Uterus (tissue), 4 donors: ENCODE measurements at places on chromosomes 5 and 9. TPM values are rescaled to one million over a fixed set of nuclear protein-coding genes. Genes with fewer than 3 reads are reported as not detected.

DNA sequence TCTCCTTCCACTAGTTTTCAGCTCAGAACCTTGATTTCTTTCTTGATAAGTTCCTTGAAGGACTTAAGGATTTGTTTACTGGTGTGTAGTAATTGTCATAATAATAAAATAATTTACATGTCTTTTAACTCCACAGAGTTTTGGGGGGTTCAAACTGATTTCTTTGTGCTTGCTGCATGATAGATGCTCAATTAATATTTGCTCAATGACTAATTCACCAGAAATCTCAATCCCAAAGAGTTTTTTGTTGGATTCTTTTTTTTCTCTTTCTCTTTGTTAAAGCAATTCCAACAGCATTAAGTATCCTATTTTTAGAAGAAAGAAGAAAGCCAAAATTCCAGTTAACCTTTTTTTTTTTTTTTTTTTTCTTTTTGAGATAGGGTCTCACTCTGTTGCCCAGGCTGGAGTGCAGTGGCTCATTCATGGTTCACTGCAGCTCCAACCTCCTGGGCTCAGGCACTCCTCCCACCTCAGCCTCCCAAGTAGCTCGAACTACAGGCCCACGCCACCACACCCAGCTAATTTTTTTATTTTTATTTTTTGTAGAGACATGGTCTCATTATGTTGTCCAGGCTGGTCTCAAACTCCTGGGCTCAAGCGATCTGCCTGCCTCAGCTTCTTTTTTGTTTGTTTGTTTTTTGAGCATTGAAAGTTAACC lies 10.8 kb downstream of the FAF2 start:
- H3K36me3 ChIP-seq = no peaks in the 10 kb centered on the region
- H3K4me1 ChIP-seq = peaks cover 3% of the 10 kb centered on the region
- DNase-seq = no peak
- H3K27me3 ChIP-seq = no peaks in the 10 kb centered on the region

DNA sequence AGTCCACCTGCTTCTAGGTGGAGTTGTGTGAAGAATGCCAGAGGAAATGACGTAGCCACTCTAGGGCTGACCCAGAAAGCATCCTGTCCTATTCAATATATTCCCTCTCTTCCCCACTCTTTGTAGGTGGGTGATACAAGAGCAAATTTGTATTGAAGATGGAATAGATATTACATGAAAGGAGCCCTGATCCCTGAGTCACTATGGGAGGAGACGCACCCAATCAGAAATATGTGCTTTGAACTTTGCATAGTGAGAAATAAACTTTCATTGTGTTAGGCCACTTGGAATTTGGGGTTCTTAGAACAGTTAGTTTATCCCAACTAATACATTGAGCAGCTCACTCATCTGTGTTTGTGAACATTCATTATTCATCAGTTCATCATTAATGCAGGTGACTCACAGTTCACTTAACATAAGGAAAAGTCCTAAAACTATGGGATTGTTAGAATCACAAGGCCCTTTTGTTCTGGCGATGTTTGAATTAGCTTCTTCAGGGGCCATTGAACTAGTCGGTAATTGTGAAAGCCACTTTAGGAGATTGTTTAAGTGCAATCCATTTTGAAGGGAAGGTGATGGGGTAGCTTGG lies 26.9 kb upstream of the NTRK2 start:
- H3K27me3 ChIP-seq = no peaks in the 10 kb centered on the region
- no peak overlapping the region for H3K27ac ChIP-seq
- no peak for DNase-seq
- H3K4me3 ChIP-seq = no peak overlapping the region
- no peaks in the 10 kb centered on the region for H3K36me3 ChIP-seq
- no peaks in the 10 kb centered on the region for H3K4me1 ChIP-seq

DNA sequence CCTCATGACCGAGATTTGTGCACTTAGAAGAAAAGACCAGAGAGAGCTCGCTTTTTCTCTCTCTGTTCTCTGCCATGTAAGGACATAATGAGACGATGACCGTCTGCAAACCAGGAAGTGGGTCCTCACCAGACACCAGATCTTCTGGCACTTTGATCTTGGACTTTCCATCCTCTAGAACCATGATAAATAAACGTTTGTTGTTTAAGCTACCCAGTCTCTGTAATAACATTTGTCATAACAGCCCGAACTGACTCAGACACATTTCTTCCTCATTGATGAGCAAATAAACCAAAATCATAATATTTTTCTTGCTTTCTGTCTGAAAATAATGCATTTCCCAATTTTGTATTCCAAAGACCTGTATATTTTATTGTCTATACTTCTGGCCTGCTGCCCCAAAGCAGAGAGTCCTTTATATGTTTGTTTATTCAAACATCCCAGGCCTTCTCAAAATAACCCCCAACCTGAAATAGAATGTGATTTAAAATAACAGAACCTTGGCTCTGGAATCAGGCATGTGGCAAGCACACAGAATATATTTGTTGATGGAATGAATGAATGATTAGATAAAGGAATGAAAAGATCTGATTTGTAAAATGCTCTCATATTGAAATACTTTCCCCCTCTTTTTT lies 396.5 kb downstream of the ADGRV1 start:
- DNase-seq = no peak
- no peak overlapping the region for H3K4me3 ChIP-seq
- no peak overlapping the region for H3K27ac ChIP-seq
- H3K27me3 ChIP-seq = no peaks in the 10 kb centered on the region
- H3K36me3 ChIP-seq = no peaks in the 10 kb centered on the region

GRCh38 chr5:154830219-154830595 lies 20.2 kb downstream of the FAXDC2 start:
- H3K36me3 ChIP-seq = no peaks in the 10 kb centered on the region
- no peak overlapping the region for H3K27ac ChIP-seq
- no peaks in the 10 kb centered on the region for H3K4me1 ChIP-seq
- DNase-seq = no peak

GRCh38 chr9:37996819-37997217 lies 72.2 kb downstream of the SHB start:
- no peaks in the 10 kb centered on the region for H3K4me1 ChIP-seq
- H3K36me3 ChIP-seq = no peaks in the 10 kb centered on the region
- no peaks in the 10 kb centered on the region for H3K27me3 ChIP-seq
- H3K27ac ChIP-seq = no peak overlapping the region

DNA sequence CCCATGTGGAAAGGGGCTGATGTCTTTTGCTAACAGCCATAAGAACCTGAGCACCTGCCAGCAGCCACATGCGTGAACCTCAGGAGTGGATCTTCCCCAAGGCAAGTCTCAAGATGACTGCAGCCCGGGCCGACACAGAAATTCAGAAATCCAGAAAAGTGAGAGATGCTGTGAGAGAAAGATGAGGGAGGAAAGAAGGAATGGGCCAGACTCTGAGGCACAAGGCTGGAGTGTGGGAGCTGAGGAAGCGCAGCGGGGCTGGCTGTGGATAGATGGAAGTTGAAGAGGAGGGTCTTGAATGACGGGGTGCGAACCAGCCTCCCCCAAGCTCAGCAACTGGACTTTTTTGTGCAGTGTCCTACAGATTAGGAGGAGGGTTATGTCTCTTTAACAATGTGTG lies 337.8 kb downstream of the GADD45G start:
- no peak overlapping the region for H3K4me3 ChIP-seq
- no peak for DNase-seq
- peaks cover 12% of the 10 kb centered on the region for H3K4me1 ChIP-seq
- peak overlapping the region; percentile 89 for H3K27ac ChIP-seq

- no peaks in the 10 kb centered on the region for H3K27me3 ChIP-seq
- no peaks in the 10 kb centered on the region for H3K36me3 ChIP-seq
- H3K4me1 ChIP-seq = peaks cover 12% of the 10 kb centered on the region
- H3K27ac ChIP-seq = no peak overlapping the region
Measured at GRCh38 chr9:93137362-93137761, 3.3 kb upstream of the NINJ1 start.

GRCh38 chr9:82334286-82334685 lies 345.7 kb downstream of the SPATA31D1 start:
- no peak for DNase-seq
- H3K4me1 ChIP-seq = no peaks in the 10 kb centered on the region
- H3K27me3 ChIP-seq = no peaks in the 10 kb centered on the region

The SPINK1 gene
- total RNA-seq = not detected

The LHX2 gene
- 0.14 TPM for total RNA-seq

The EMB gene
- 0.51 TPM for total RNA-seq

The CCL19 gene
- not detected for total RNA-seq

The POMT1 gene
- total RNA-seq = 0.29 TPM
